ENCODE measurements at places on chromosomes 16 and 17.

DNA sequence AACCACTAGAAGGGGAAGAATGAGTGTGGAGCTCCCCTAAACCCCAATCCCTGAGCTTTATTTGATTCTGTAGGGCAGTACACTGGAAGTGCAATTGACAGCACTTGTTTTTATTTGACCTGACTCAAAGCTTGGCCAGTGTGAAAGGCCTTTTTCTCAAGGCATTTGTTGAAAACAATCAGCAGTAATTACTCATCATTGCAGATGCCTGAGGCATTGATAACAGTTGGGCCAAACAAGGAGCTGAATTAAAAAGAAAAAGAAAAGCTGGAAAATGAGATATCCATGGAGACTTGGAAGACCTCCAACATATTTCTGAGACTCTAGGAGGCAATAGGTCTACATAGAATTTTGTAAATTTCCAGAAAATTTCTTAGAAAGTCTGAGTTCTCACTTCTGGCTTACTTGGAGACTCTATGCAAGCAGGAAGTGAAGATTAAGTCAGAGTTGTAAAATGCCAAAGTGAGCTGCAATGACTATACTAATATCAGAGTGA, 200.8 kb upstream of the KCNJ16 start:
- DNase-seq, result no peak

- peak; percentile 84 for DNase-seq
Observed at GRCh38 chr17:65173284-65173793, 36.2 kb downstream of the RGS9 start.

- DNase-seq, result no peak
Observed at GRCh38 chr17:75825149-75825552, 19.1 kb downstream of the UNC13D start.

DNA sequence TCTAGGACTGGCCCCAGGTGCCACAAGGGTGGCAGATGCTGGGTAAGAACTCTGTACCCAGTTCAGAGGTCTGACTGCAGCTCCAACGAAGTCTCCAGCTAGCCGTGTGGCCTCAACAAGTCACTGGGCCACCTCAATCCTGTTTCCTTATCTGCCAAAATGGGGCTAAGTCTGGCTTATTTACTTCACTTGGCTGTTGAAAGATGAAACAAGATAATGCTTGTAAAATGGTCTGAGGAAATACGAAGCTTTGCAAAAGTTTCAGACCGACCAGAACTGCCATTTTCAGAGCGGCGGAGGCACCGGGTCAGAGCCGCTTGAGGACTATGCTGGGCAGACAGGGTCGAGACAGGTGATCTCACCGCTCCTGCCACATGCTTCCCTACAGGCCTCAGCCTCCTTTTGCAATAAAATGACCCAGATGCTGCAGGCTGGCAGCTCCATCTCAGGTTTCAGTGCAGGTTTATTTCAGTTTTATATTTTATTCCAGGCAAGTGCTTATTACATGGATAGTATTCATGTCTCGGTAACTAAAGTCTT, 17.2 kb downstream of the MNT start:
- no peak for DNase-seq

DNA sequence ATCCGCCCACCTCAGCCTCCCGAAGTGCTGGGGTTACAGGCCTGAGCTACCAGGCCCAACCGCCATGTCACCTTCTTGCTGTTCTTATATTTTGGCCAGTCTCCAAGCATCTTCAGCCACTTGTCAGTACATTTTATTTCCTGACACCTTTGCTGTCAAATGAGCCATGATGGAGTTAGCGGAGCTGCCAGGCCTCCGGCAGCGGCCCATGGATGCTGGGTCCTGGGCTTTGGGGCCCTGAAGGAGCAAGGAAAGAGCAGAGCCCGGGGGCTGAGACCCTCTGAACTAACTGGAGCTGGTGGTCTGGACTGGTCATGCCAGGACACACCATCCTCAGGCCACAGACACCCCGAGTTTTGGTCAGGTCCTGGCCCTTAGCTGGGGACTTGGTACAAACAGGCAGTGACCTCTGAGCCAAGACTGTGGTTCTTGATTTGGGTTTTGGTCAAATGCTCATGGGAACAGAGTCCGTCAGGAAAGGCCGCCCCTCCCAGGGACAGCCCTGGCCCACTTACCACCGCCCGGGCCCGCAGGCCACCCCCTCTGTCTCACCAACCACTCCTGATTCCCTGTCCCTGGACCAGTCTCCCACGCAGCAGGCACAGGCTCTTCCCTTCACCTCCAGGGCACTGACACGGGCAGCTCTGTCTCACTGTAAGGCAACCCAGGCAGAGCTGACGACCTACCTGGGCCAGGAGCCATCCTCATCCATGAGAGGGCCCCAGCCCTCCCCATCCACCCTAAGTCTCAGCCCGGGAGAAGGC, 42.0 kb downstream of the TNFRSF13B start:
- no peak for DNase-seq

DNA sequence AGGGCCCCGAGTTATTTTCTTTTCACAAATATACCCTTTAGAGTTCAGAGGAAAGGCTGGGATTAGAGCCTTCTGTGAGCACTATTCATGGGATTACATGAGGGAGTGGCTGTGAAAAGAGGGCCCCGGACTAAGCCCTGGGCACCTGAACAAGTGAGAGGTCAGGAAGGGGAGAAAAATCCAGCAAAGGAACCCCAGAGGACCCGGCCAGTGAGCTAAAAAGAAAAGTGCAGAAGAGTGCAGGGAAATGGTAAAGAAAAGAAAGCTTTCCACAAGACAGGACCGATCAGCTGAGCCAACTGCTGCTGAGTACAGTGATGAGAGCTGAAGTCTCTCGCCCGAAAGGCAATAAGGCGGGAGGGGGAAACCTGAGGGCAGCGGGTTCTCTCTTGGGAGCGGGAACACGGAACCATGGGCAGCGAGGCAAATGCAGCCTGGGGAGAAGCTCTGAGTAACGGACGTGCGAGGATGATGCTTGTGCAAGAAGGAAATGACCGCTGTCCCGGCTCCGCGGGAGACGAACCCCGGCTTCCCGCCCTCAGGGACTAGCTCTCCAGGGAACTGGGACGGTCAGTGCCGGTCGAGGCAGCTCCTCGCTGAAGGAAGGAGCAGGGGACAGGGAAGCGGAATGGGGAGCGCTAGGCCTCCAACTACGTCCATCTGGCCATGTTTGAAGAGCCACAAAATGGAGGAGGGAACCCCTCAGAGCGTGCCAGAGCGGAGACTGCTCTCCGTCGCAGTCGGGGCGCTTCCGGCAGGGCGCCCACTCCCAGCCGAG, 665 bp upstream of the ALDH3A2 start:
- DNase-seq, result peak; percentile 37

DNA sequence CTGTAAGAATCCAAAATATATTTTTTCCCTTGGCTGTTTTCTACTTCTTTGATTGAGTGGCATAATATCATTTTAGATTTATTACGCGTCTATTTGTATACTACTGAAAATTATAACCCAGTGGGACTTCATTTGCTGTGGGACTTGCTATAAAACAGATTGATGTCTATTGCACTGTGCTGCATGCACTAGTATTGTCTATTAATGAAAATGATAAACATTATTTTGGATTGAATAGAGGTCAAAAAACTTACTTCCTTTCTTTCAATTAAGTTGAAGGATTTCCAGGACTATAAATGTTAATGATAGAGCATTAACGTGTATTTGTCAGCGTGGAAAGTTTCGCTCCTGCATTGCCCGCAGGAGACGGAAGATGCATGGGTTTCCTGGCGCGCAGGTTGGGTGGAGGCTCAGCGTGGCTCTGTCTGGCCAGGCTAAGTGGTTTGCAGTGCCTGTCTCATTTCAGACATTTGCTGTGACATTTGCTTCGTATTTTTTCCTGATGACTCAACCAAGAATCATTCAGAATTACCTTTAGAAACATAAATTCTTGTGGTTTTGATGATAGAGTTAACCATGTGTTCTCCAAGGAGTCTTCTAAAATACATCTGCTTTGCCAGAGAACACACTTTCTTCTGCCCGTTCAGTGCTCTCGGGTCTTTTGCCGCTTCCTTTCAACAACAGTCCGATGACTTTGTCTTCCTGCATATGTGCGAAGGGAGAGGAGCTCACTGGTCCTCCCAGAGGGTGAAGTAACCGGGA, 216.7 kb downstream of the RPTOR start:
- peak; percentile 82 for DNase-seq

DNA sequence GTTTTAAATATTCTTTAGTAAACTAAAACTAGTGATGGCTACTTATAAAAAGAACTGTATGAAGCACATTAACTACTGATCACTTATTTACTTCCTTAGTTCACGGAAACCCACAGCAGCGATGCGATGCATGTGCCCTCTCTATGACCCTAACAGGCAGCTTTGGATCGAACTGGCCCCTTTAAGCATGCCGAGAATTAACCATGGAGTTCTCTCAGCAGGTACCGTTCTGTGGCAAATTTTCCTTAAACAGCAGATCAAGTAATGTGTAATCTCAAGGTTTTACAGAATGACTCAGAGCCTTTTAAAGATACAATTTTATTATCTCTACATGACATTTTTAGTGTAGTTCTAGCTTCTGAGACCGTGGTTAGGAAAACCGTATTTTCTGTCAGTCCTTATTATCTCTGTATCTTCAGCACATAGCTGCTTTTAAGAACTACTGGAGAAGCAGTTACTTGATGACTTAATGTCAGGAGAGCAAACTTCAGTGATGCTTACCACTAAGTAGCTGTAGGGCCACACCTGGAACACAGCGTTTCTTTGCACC, 43.0 kb downstream of the GAN start:
- no peak for DNase-seq

DNA sequence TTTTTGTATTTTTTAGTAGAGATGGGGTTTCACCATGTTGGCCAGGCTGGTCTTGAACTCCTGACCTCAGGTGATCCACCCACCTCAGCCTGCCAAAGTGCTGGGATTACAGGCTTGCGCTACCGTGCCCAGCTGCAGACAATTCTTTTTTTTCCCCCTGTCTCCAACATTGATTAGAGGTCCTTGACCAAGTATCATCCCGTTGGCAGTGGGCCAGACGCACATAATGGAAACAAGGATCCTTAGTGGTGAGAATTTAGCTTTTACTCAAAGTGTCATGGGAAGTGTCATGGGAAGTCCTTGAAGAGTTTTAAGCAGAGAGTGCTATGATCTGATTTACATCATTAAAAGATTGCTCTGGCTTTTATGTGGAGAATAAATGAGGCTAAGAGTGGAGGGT, 2.1 kb upstream of the FBXO47 start:
- DNase-seq, result no peak

DNA sequence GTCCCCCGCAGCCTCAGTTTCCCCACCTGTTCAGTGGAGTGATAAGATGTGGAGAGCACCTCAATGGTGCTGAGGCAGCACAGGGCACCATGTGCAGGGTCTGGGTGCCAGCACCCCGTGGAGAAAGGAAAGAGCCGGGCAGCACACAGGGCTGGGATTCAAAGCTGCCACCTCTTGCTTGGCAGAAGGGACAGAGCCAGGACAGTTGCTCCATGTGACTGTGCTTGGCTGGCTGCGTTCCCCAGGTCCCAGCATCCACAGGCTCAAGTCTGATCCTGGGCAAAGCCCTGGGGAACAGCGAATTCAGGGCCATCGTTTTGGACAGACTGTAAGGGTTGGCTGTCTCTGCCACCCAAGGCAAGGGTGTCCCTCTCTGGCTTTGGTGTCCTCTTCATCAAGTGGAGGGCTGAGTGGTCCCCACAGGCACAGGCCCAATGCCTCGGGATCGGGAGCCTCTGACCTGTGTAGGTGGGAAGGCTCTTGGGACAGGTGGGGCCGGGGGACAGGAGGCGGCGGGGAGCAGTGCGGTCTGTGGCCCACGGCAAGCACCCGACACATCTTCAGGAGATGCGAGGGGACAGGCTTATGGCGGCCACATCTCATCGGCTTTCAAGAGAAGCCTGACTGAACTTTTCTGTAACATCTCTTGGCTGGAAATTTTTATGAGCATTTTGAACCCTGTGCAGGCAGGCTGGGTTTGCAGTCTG, 8.5 kb downstream of the ZNF469 start:
- no peak for DNase-seq

GRCh38 chr16:1012722-1013592, 31.4 kb downstream of the SOX8 start:
- no peak for DNase-seq

- no peak for DNase-seq
Observed at GRCh38 chr17:78722246-78722761, 59.8 kb downstream of the CYTH1 start.

DNA sequence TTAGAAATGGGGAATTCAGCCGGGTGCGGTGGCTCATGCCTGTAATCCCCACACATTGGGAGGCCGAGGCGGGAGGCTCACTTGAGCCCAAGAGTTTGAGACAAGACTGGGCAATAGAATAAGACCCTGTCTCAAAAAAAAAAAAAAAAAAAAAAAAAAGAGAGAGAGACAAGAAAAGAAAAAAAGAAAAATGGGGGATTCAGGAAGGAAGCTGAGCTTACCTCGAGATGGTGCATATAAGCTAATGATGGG, 150.8 kb upstream of the RPH3AL start:
- DNase-seq, result no peak

Data from T-helper 2 cell treated with Interferon-gamma antibody and Interleukin-4, amounts not matched to agents 5 μg/mL and 100 μg/mL, for 36 hours (primary cell).